NCI-H1092 (cell line): ENCODE measurements at places on chromosomes 3 and 15.

DNA sequence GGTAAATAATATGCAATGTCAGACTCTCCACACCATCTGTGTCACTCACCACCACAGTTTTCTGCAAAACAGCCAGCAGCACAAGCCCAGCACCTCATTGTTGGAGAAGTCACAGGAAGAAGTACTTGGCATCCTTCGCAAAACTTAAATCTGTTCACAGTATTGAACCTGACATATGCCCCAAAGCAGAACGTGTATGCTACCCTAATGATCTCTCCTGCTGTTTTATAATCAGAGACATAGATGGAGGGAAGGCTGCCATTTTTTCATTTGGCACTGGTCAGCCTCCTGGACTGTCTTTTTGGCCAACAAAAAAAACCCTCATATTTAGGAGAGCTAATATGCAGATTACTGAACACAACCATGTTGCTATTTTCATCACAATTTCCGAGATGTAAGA, 1272.9 kb downstream of the ROBO1 start:
- DNase-seq, result no peak

DNA sequence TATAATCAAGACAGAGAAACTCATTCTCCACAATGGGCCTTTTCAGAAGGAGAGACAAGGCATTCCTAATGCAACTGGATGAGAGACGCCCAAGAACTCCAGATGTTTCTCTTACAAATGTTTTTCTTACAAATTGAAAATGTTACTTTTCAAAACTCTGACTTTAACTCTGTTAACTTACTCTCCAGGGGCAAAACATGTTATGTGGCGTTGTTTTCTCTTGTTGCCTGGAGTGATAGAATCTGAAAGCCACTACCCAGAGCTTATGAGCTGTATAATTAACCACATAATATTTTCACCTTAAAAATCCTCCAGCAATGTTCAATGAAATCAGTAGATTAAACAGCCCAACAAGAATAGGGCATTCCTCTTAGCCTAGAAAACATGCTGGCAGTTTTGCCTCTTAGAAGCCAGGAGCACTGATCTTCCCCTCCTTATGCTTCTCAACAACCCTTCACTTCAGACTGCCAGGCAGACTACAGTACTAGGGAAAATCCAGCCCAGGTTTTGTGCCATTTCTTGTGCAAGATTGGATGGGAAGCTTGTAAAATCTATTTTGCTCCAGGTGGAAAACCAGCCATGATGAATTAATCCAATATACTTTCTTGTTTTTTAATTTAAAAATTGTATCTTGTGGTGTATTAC, 186.7 kb upstream of the GADL1 start:
- no peak for DNase-seq

GRCh38 chr3:140574375-140574774, 103.5 kb upstream of the TRIM42 start:
- no peak for DNase-seq

DNA sequence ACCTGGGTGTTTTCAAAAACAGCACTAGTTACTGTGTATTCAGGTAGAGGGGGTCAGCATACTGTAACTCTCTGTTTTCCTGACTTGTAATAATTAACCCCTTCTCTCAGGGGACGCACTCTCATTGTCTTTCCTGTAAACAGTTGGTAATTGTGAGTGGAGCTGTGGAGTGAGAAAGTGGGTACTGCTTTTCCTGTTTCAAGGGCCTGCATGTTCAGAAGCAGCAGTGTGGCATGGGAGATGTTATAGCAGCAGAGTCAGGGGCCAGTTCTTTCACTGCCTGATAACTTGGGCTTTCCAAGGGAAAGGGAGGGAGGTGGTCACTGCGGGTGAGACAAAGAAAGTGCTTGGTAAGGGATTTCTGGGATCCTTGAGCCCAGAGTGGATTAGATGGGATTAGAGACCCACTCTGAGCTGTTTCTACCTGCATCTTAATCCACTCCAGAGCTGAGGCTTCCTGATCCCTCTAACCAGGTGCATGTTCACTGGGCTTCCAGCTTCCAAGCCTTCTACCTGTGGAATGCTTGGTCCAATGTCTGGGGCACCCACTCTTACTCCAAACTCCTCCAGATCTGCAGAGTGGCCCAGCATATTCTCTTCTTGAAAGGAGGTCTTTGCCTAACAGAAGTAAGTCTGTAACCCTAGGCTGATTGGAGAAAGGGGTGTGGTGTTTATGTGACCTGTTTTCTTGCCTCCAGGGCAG, 105.2 kb downstream of the RPLP1 start:
- DNase-seq, result no peak

DNA sequence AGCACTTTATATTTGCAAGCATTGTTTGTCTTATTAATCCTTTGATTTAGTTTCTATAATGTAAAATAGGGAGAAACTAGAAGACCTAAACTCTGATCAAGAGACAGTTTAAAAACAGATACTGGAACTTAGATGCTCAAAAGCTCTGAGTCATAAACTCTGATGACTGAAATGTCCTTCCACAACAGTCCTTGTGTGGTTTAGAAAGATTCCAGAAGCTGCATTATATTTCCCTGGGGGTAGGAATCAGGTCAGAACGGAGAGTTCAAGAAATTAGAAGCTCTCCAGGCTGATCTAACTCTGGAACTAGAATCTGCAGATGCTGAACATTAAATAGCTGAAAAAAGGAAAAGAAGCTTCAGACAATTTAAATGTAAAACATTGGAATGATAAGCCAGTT, 18.3 kb upstream of the ONECUT1 start:
- no peak for DNase-seq

DNA sequence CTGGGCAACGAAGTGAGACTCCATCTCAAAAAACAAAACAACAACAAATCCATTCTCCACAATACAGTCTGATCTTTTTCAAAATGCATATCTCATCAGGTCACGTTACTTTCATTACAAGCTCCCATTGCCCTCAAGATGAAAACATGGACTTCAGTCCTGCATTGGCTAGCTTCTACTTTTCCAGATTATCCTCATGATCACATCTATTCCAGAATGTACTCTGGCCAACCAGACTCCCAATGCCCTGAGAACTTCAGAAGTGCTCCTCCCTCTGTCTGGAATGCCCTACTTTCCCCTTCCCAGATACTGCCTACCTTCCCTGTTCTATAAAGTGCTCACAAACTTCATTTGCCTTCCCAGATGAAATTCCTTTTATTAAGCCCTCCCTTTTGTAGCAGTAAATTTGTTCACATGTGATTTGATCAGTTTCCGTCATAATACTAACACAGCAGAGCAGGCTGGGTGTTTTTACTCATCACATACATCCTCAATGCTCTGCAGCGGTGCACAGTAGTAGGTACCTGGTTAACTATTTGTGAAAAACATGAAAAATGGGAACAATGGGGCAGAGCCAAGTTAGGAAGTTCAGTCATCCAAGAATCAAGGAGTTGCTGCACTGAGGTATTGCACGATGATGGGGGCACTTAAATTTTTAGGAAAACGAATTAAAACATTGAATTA, 5.3 kb downstream of the RPL22L1 start:
- DNase-seq, result no peak

DNA sequence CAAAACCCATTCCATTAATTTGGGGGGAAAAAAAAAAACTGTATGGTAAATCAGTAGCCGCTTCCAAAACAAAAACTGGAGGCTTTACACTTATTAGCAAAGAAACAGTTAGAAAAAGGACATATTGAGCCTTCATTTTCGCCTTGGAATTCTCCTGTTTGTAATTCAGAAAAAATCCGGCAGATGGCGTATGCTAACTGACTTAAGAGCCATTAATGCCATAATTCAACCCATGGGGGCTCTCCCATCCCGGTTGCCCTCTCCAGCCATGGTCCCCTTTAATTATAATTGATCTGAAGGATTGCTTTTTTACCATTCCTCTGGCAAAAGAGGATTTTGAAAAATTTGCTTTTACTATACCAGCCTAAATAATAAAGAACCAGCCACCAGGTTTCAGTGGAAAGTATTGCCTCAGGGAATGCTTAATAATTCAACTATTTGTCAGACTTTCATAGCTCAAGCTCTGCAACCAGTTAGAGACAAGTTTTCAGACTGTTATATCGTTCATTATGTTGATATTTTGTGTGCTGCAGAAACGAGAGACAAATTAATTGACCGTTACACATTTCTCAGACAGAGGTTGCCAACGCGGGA, 9.4 kb upstream of the RPL24 start:
- DNase-seq, result no peak

GRCh38 chr3:107523289-107523538, 452 bp downstream of the BBX start:
- no peak for DNase-seq

DNA sequence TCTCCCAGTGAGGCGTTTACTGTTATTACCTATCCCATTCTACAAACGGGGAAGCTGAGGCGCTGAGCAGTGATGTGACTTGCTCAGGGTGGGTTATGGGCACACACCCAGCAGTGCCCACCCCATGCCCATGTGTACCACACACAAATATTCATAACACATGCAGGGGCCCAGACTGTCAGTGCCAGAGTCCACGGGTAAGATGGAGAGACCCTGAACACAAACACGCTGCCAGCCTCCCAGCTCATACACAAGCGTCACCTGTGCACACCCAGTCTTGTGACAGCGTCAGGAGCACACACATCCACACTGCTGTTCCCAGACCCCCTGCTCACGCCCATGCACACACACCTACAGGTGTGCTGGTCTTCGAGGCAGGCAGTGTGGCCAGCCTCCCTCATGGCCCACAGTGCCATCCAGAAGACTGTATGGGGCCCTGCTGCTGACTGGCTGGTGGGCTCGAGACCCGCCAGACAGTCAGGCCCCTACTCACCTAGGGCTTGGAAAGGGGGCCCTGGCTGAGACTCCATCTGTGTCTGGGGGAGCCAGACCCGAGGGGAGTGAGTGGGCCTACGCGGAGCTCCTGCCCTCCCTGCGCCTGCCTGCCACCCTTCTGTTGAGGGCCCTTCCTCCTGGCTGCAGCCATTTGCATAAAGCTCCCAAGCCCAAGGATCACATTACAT, 39.4 kb downstream of the DNAJB8 start:
- no peak for DNase-seq

- no peak for DNase-seq
These were observed 156.3 kb downstream of the MTHFS start for GRCh38 chr15:79740561-79740960.

DNA sequence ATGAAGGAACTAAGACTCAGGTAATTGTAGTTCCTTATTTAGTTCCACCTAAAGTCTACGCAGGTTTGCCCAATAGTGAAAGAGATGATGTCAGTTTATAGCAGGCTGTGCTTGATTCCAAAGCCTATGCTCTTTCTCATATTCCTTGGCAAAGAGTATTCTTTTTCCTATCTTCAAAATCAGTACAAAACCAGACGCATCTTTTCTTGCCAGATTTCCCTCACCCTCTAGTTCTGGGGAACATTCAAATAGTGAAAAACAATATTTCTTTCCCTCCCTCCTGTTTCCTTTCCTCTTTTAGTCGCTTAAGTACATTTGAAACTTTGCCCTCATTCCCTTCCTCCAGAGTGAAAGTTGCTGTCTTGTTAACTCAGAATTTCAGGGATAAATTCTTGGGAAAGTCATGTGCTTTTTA, 134.6 kb upstream of the PDZRN3 start:
- no peak for DNase-seq

- peak; percentile 40 for DNase-seq
These were observed 57.6 kb upstream of the SLC6A11 start for GRCh38 chr3:10758304-10759037.

DNA sequence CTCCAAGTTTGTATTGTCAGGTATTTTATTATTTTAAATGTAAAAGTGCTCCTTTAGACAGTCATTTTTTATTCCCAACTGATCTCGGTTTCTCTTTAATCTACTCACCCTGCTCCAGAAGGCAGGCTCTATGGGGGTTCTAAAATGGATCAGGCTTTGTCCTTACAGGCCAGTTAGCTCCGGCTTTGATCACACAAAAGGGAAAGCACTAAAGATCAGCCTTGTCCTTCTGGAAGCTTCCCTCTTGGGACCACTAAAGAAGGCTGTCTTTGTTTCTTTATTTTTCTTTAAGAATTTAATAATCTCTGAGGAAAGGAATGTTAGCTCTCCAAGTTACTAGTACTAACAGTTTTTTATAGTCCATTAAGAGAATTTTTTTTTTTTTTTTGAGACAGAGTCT, 560.5 kb upstream of the ZNF717 start:
- no peak for DNase-seq

DNA sequence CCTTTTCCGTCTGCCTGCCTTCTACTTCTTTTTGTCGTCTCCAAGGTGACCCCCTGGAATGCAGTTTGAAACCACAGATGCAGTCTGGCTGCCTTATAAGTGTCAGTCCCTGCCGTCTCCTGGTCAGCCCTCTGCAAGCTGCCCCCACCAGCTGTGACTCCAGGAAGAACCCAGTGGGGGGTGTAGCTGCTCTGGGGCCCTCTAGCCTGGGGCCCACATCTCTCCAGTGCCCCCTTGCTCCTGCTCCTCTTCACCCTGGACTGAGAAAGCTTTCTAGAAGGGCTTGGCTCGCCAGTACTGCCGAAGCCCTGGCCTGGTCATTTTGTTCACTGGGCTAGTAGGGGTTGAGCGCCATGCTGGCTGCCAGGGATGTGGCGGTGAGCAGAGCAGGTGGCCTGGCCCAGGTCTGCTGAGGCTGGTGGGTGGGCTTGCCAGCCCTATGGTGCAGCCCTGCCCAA, 21.3 kb downstream of the SYNM start:
- DNase-seq, result no peak

DNA sequence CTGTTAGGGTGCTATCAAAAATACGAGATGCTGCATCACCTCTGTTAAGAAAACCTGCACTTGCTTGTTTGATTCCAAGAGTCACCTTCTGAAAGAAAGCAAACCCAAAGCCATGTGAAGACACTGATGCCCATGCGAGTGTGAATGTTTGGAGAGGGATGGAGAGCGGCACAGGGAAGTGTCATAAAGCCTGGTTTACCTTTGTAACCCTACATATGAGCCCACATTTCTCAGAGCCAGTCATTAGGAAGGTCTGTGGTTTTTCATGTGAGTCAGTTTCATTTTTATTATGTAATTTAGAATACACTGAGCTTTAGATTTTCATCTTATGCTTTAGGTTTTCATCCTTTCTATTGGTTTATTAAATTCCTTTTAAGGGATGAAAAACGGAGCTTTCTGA, 896.8 kb downstream of the ROBO1 start:
- DNase-seq, result no peak

GRCh38 chr3:20375302-20375701, 189.3 kb upstream of the SGO1 start:
- DNase-seq, result no peak

DNA sequence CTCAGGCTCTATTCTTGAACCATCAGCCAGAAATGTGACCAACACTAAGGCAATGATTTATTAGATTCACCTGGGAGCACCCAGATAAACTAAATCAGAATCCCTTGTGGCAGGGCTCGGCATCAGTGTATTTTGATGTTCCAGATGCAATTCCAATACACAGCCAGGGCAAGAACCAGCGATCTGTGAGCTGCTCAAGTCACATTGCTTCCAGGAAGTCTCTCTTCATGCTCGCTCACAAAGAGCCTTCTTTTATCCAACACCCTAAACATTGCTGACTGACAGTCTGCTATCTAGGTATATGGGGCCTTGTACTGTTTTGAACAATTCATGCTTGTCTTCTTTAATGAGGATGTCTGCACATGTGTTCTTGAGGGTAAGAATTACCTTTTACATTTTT, 40.9 kb upstream of the GOLGA8J start:
- DNase-seq, result no peak

DNA sequence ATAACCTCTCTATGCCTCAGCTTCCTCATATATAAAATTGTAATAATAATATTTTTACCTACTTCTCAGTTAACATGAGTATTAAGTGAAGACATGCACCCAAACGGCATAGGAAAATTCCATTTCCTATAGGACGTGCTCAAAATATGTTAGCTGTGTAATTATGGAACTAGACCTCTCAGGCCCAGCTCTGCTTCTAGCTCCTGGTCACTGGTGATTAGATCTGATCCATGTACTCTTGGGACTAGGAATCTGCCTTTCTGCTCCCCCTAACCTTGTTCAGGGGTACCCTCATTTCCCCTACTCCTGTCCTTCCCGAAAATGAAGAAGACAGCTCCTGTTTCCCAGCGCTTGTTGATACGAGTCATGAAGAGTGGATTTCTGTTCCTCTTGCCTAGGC, 29.6 kb downstream of the TF start:
- DNase-seq, result no peak
